Right ventricle myocardium superior (tissue), 1 donor: ENCODE measurements at places on chromosomes 12 and 14. TPM values are rescaled to one million over a fixed set of nuclear protein-coding genes. Genes with fewer than 3 reads are reported as not detected.

SLC16A7 gene
- 108 TPM for total RNA-seq

TAS2R42 gene
- not detected for total RNA-seq

TMPRSS12 gene
- not detected for total RNA-seq

IL26 gene
- not detected for total RNA-seq

PRIM1 gene
- 3.6 TPM for total RNA-seq

IFI27L1 gene
- 11.6 TPM for total RNA-seq

P2RX2 gene
- total RNA-seq: not detected

ZNF891 gene
- total RNA-seq: 1.0 TPM

GRIP1 gene
- total RNA-seq: 4.1 TPM

KRT85 gene
- total RNA-seq: not detected

LRRC43 gene
- total RNA-seq: 0.81 TPM

CBLN3 gene
- total RNA-seq: 0.65 TPM

B3GNT4 gene
- total RNA-seq: not detected

CLEC4A gene
- total RNA-seq: 0.38 TPM

HOXC6 gene
- 0.30 TPM for total RNA-seq

HRK gene
- total RNA-seq: 0.27 TPM

SERPINA3 gene
- total RNA-seq: 55.2 TPM

NDRG2 gene
- 327 TPM for total RNA-seq

GPR132 gene
- total RNA-seq: 1.3 TPM

SUPT16H gene
- total RNA-seq: 24.0 TPM

TUNAR gene
- not detected for total RNA-seq

GAPDH gene
- total RNA-seq: 4,109 TPM

TBX5 gene
- total RNA-seq: 66.6 TPM

ALDH1L2 gene
- 1.3 TPM for total RNA-seq

MRPL52 gene
- 110 TPM for total RNA-seq

KERA gene
- not detected for total RNA-seq

PELI2 gene
- total RNA-seq: 4.2 TPM

TMEM63C gene
- 2.9 TPM for total RNA-seq

NANOG gene
- not detected for total RNA-seq

SIX4 gene
- total RNA-seq: 1.6 TPM

FOXN4 gene
- total RNA-seq: not detected

GPR137C gene
- 0.65 TPM for total RNA-seq

KRT6A gene
- total RNA-seq: not detected

NELL2 gene
- 0.65 TPM for total RNA-seq

PTPRO gene
- total RNA-seq: 0.91 TPM

OTOGL gene
- 0.19 TPM for total RNA-seq

PTCSC3 gene
- not detected for total RNA-seq

SCYL2 gene
- total RNA-seq: 24.7 TPM

BCL2L14 gene
- not detected for total RNA-seq

SPIC gene
- not detected for total RNA-seq

MSI1 gene
- total RNA-seq: 5.4 TPM

MYF6 gene
- total RNA-seq: not detected

VWF gene
- 238 TPM for total RNA-seq

PTGR2 gene
- total RNA-seq: 35.7 TPM

PRH2 gene
- not detected for total RNA-seq

FLVCR2 gene
- 2.1 TPM for total RNA-seq

TM7SF3 gene
- 19.7 TPM for total RNA-seq

GPX2 gene
- not detected for total RNA-seq

IGF1 gene
- total RNA-seq: 8.3 TPM

CMAS gene
- 35.1 TPM for total RNA-seq

SMARCC2 gene
- total RNA-seq: 63.4 TPM

CLEC2B gene
- 3.7 TPM for total RNA-seq

C12orf54 gene
- not detected for total RNA-seq

DUSP6 gene
- 26.7 TPM for total RNA-seq

GLIPR1L2 gene
- 2.4 TPM for total RNA-seq

PUS7L gene
- total RNA-seq: 3.7 TPM

GALNT16 gene
- 101 TPM for total RNA-seq
